ENCODE measurements at places on chromosomes 1 and 21. TPM values are rescaled to one million over a fixed set of nuclear protein-coding genes. Genes with fewer than 3 reads are reported as not detected.

The DCST1 gene
- total RNA-seq: not detected

The HAO2 gene
- not detected for total RNA-seq

The C1orf210 gene
- total RNA-seq: 2.5 TPM

The SLC30A7 gene
- 15.6 TPM for total RNA-seq

The RGS1 gene
- not detected for total RNA-seq

The WNT2B gene
- 0.80 TPM for total RNA-seq

The RCSD1 gene
- not detected for total RNA-seq

The CFHR3 gene
- not detected for total RNA-seq

The WLS gene
- total RNA-seq: 14.4 TPM

The ZBTB8A gene
- 4.4 TPM for total RNA-seq

The TMPRSS15 gene
- total RNA-seq: not detected

The FAAP20 gene
- 40.0 TPM for total RNA-seq

The VWA1 gene
- total RNA-seq: 41.6 TPM

The NTMT2 gene
- not detected for total RNA-seq

The ORC1 gene
- total RNA-seq: 30.1 TPM

The KIAA1614 gene
- total RNA-seq: 5.1 TPM

The AMY1C gene
- not detected for total RNA-seq

The TBX19 gene
- total RNA-seq: 0.29 TPM

The LCE1E gene
- total RNA-seq: not detected

The PLPPR4 gene
- total RNA-seq: not detected

The DDX59 gene
- 9.2 TPM for total RNA-seq

The OR14K1 gene
- total RNA-seq: not detected

The CCDC181 gene
- 2.0 TPM for total RNA-seq

The OR2T29 gene
- not detected for total RNA-seq

Data from epithelial cell of proximal tubule (primary cell).